ENCODE measurements at places on chromosomes 11 and 22.
A peak's percentile ranks its signal among the peaks of the same experiment; 100 is the strongest.

DNA sequence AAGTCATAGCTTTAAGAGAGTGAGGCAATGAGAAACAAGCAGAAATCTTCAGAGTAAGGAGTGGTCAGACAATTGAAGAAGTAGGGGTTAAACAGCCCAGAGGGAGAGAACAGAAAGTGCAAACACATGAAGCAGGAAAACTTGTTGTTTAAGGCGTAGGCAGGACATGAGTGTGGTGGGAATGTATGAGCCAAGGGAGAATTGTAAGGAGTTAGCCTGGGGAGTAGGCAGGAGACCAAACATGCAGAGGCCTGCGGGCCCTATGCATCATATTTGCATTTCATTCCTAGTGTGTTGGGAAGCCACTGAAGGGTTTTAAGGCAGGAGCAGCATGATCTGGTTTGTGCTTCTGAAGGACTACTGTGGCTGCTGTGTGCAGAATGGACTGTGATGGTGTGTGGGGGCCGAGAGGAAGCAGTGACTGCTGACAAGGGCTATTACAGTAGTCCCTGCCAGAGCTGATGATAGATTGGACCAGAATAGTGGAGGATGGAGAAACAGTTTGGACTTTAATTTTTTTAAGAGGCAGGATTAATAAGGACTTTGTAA is 179.9 kb upstream of the C11orf87 start:
- peak; percentile 6 for DNase-seq

- no peak for DNase-seq
Observed at GRCh38 chr11:82959987-82960778, 58.6 kb downstream of the DDIAS start.

DNA sequence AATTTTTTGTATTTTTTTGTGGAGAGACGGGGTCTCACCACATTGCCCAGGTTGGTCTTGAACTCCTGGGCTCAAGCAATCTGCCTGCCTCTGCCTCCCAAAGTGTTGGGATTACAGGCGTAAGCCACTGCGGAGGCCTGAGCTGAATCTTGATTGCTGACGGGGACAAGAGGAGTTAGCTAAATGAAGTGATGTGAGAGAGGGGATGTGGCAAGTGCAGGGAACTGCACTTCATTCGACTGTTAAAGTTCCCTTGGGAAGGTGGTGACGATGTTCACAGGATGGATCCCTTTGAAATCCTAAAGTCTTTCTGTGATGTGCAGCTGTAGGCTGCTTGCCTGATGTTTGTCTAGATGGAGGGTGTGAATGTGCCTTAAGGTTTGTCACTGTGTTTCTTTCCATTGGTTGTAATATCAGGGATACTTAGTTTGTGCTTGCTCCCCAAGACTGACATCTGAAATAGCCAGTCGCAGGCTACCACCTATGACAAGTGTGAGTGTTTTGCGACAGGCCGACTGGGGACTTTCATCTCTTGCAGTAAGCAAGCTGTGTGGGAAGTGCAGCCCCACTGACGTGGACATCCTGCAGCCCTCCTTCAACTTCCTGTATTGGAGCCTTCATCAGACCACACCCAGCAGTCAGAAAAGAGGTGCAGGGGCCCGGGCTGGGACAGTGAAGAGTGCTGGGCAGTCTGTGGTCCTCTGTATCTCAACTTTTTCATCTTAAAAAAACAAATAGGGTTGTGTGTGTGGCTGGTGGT is 19.6 kb upstream of the CCDC134 start:
- no peak for DNase-seq

DNA sequence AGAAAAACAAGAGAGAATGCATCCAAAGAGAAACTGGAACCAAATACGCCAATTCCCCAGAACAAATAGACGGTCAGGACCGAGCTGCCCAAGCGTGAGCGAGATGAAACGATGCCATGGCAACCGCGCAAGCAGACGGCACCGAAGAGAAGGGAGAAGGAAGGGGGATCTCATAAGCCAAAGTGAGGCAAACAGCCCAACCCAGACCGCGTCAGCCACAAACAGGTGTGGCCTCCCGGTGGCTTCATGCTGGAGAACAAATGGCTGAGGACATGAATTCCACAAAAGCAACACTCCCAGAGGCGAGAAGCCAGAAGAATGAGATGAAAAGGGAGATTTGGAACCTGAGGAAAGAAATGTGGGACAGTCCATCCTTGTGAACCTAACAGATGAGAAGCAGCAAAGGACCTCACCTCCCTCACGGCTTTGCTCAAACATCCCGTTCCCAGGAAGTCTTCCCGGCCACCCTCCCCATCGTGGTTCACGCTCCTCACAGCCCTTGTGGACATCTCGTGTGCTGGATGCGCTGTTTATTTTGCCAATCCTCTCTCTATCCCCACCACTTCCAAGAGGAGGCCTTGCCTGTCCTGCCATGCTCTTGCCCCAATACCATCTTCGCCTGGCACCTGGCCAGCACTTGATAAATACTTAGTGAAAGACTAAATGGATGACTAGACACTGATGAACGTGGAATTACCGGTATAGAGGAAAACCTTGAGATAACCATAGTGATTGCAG is 89.1 kb upstream of the RTL6 start:
- DNase-seq, result no peak

- DNase-seq, result no peak
Observed at GRCh38 chr11:27294654-27295053, 68.4 kb downstream of the CCDC34 start.

DNA sequence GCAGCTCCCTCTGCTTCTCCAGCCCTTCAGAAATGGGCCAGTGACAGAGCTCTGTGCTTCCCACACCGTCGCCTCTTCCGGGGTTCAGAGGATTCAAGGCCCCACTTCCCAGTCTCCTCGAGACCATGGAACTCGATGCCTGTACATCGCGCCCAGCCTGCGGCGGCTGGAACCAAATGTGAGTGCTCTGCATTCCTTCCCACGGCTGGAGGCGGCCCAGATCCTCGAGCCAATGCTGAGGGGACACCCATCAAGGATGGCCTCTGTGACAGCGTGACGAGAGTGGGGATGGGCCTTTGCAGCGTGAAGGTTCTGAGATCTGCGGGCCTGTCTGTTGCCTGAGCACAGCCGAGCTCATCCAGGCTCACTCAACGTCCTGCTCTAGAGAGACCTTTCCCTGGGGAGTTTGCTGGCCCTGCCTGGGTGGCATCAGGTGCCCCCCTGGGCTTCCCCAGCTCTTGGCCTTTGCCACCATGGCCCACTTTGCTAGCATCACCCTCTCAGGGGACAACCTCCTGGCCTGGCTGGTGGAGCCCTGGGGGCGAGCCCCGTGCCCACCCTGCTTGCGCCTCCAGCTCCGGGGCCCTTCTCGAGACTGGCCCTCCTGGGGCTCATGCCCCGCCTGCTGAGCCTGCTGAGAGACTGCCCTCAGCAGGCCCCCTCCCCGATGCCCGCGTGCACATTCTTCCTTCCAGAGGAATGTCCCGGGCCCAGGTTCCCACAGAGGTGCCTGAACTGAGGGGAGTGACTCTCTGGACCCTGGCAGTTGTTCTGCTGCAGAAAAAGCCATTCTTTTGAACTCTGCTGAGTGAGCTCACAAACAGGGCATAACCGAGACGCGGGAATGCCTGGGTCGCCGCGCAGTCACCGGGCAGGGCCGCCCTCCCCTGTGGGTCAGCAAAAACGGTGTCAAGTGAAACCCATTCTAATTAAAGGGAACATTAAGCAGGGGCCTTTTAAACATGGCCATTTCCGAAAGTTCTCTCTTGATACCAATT is 7.3 kb upstream of the MYEOV start:
- peak; percentile 64 for DNase-seq

DNA sequence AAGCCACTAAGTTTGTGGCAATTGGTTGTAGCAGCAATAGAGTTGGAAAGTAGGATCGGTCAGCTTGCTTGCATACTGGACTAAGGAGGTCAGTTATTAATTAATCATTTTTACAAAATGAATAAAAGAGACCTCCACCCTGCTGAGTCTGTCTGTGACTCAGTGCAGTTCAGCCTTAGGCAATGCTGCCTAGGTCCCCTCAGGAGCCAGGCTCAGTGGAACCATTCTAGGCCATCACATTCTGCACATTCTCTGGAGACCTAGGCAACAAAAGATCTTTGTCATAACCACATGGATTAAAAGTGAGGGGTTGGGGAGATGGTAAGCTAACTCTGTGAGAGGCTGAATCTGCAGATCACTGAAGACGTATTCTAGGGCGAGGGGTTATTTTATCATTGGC is 178.7 kb upstream of the CADM1 start:
- no peak for DNase-seq

GRCh38 chr11:69878927-69879728 is 59.9 kb upstream of the FGF3 start:
- DNase-seq, result peak; percentile 13

GRCh38 chr11:103546236-103546635 is 437.0 kb downstream of the DYNC2H1 start:
- DNase-seq, result no peak

GRCh38 chr22:20588843-20589581 is 81.6 kb downstream of the MED15 start:
- DNase-seq, result no peak

- peak; percentile 97 for DNase-seq
Observed at GRCh38 chr22:41446639-41447434, at the start of gene TOB2. Gene TOB2 (minus strand): TSS chr22:41446801. CDS start chr22:41437345, 9,456 bp downstream.

- no peak for DNase-seq
Observed at GRCh38 chr22:19626666-19627065, 87.6 kb upstream of the SEPTIN5 start.

DNA sequence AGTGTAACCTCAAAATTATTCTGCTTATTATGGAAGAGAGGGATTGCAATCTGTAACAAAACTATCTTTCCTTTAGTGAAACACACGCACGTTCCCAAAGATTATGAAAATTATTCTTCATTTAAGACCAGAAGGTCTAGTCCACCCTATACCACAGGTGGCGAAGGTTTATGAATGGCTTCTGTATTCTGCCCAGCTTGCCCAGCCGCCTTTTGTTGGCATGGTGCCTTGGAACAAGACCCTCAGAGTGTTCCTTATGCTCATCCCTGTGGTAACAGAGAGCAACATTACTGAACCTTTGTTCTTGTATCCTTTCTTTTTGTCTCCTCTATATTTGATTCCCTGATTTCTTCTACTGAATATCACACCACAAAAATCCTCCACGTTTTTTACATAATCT is 116.4 kb downstream of the FAR1 start:
- DNase-seq, result no peak

DNA sequence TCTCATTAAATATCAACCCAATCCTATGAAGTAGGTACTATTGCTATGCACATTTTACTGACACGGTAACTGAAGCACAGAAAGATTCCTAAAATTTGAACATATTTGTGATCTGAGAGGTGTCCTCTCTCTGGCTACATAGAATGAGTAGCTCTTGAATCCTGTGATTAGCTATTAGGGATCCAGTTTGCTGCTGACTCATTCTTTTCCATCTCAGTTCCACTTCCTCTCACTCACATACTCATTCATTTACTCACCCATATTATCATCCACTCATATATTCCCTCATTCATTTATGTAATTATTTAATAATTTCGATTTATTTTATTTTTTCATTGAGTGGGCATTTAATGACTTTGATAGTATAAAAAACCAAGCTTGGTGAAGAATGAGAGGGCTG is 42.7 kb downstream of the OR5B17 start:
- no peak for DNase-seq

DNA sequence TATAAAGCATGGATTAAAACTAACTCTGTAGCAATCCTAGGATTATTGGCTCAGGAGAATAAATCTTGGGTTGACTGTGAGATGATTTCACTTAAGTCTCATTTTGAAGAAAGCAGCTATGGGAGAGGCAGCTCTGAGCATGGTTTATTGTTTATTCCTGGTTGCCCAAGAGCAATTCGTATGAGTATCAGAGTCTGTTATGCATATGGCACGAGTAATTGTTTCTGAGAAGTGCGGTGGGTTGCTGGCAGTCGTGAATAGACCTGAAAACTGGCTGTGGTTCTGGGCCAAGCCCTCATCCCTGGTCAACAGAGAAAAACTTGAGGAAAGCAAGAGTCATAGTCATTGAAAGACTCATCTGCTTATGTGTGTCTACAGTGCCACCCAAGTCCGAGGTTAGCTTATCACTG is 26.8 kb downstream of the DIXDC1 start:
- DNase-seq, result no peak

- no peak for DNase-seq
Observed at GRCh38 chr22:24471570-24471969, 23.6 kb upstream of the UPB1 start.

DNA sequence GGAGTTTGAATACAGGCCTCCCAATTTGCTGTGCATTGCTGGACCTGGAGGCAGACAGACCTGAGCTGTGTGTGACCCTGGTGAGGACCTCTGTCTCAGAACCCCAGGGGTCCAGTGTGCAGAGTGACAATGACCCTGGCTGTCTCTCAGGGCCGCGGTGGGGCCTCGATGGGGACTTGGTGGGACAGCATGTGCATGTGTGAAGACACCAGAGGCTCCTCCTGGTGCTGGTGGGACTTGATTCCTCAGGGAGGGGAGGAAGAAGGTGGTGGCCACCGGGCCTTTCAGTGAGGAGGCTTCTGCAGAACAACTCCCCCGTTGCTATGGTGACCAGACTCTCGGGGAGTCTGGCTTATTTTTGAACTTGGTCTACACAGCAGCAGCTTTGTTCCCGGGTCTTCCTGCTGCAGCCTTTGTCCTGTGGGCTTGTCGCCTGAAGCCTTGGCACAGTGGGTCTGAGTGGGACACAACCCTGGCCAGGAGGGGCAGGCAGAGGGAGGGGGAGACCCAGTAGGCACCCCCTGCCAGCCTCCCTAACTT is 35.3 kb downstream of the MCM5 start:
- no peak for DNase-seq

GRCh38 chr11:43925063-43925931 is 17.1 kb upstream of the C11orf96 start:
- DNase-seq, result no peak

DNA sequence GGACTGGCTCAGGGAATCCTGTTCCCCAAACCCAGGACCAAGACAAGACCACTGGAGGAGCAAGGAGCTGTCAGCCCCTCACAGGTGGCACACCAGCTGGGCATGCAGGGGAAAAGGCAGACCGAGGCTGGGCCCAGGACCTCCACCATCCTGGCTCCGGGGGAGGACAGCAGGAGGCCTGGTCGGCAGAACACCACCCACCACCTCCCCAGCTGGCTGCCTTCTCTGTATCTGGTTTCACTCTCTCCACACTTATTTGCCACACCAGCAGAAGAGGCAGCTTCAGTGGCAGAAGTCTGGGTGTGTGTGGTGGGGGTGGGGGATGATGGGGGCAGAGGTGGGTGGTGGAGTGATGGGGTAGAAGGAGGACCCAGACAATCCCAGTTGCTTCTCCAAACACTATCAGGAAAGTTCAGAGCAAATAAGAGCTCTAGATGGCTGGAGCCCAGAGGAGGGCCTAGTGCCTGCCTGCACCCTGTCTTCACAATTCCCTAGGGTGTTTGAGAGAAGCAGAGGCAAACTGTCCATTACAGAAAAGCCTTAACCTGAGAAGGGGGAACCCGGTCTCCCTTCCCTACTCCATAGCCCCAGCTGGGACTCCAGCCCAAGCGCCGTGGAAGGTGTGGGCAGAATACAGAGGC is 51.9 kb upstream of the CDON start:
- DNase-seq, result no peak

DNA sequence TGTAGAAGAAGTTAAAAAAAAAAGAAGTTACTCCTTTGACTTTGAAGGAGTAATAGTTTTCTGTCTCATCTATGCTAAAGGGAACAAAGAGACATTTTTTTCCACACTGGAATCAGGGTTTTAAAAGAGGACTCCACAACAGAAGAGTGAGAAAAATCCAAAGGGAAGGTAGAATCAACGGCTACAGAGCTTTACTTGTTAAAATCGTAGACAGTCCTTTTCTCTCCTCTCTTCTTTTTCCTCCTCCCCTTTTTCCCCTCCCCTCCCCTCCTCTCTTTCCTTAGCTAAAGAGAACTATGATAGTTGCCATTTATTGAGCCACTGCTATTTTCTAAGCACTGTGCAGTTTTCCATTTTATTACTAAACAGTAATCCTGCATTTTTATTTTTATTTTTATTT is 29.2 kb downstream of the DDIAS start:
- no peak for DNase-seq

- no peak for DNase-seq
Observed at GRCh38 chr22:39106326-39106725, 9.3 kb downstream of the APOBEC3H start.

Data from ELF-1 (cell line).